ENCODE measurements at places on chromosomes 12 and 14.

GRCh38 chr12:73159954-73160353, 887.8 kb downstream of the TRHDE start:
- DNase-seq = no peak

GRCh38 chr14:64683264-64683663, 21.0 kb upstream of the PLEKHG3 start:
- no peak for DNase-seq

GRCh38 chr12:105076098-105076497, 8.2 kb downstream of the ALDH1L2 start:
- DNase-seq = no peak

DNA sequence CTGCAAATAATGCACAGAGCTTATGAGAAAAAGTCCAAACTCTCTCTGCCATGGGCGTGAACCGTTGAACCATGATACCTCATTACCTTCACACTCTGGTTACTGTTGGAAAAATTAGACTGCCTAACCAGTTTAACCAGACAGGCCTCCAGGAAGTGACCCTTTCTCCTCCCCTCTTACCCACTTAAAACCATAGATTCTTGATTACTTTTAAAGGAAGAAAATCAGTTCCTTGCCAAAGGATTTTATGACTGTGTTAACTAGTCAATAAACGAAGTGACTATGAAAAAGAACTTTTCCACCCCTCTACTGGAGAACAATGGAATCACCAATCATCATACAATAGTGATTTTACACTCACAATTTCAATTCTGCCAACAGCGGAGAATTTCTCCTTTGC, 254.0 kb upstream of the ATP2B1 start:
- no peak for DNase-seq

GRCh38 chr12:2095878-2096277, 43.1 kb downstream of the CACNA1C start:
- no peak for DNase-seq

DNA sequence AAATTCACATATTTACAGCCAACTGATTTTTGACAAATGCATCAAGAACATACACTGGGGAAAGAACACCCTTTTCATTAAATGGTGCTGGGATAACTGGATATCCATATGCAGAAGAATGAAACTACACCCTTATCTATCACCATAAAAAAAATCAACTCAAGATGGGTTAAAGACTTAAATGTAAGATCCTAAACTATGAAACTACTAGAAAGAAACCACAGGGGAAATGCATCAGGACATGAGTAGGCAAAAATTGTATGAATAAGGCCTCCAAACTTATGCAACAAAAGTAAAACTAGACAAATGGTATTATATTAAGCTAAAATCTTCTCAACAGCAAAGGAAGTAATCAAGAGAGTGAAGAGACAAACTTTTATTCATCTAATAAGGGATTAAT, 242.6 kb downstream of the CPNE8 start:
- no peak for DNase-seq

DNA sequence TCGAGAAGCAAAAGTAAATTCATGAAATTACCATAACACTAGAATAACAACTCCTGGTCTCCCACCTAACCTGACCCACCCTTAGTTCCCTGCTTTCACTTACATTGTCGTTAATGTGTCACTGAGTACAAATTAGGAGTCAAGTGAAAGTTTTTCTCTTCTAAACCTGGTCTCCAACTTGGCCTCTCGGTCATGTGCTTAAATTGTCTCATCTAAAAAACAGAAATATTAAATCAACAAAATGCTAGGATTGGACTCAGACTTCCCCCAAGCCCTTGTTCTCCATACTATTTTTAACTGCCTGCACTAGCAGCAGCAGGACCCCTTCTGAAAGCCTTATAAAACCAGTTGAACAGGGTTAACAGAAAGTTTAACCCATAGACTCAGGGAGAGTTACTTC, 1.8 kb upstream of the BTG1 start:
- DNase-seq = no peak

DNA sequence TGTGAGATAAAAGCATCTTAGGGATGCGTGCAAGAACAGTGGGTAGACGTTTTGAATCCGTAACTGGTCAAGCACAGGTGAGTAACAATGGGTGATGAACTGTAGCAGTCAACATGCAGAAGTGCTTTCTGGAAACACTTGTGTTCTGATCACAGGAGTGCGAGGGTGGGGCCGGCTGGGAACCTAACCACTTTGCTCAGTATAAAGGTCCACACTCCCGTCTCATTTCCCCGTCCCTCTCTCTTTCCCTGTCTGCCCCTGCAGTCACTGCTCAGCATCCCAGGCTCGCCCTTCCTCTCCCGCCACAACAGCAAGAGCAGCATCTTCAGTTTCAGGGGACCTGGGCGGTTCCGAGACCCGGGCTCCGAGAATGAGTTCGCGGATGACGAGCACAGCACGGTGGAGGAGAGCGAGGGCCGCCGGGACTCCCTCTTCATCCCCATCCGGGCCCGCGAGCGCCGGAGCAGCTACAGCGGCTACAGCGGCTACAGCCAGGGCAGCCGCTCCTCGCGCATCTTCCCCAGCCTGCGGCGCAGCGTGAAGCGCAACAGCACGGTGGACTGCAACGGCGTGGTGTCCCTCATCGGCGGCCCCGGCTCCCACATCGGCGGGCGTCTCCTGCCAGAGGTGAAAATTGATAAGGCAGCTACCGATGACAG, 127.1 kb downstream of the FIGNL2 start:
- DNase-seq = no peak

- no peak for DNase-seq
Observed at GRCh38 chr12:32533971-32534590, 134.7 kb downstream of the FGD4 start.
